HCT116 (cell line): ENCODE measurements at places on chromosomes 7 and 10. TPM values are rescaled to one million over a fixed set of nuclear protein-coding genes. Genes with fewer than 3 reads are reported as not detected.

DNA sequence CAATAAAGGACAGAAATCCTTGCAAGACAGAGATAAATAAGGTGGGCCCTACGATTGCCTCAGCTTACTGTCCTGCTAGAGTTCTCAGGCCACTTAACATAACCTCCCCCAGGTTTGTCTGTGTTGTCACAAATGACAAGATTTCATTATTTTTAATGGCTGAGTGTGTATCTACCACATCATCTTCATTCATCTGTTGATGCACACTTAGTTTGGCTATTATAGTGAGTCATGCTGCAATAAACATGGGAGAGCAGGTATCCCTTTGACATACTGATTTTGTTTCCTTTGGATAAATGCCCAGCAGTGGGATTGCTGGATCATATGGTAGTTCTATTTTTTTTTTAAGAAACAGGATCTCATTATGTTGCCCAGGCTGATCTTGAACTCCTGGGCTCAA is 60.6 kb downstream of the PRTFDC1 start:
- no peaks in the 10 kb centered on the region for H3K36me3 ChIP-seq
- peak; percentile 68 for DNase-seq
- H3K27ac ChIP-seq = no peak overlapping the region
- peaks cover 47% of the 10 kb centered on the region for H3K4me1 ChIP-seq

- no peak overlapping the region for H3K27ac ChIP-seq
- no peaks in the 10 kb centered on the region for H3K4me1 ChIP-seq
- H3K4me3 ChIP-seq = no peak overlapping the region
- no peak for DNase-seq
These were observed 109.6 kb downstream of the MACC1 start for GRCh38 chr7:20107582-20107981.

DNA sequence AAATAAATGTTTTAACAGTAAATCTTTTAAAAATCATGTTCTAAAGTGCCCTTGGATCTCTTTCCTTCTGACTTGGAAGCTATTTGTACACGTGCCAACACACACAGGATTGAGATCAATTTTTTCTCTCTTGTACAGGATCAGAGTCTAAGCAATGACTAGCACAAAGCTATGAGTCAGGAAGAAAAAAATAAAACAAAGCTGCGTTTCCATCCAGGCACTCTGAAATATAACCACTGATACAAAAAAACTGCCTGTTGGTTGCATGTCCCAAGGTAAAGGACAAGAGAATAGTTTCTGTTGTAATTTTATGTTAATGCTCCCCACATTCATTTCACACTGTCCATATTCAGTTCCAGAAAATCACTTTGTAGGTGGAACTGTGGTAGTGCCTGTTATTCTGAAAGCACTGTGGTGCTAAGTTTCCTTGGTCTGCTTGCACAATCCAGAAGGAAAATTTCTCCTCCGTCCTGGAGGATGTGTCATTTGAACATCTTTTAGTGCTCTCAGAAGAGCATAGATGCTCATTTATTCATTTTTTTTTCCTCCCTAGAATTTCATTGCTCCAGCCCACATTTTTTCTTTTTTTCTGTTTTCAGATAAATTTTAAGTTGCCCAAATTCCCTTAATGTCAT is 113.4 kb downstream of the PLXDC2 start:
- no peak overlapping the region for H3K27ac ChIP-seq
- DNase-seq = no peak
- no peaks in the 10 kb centered on the region for H3K4me1 ChIP-seq
- H3K27me3 ChIP-seq = no peaks in the 10 kb centered on the region
- no peak overlapping the region for H3K4me3 ChIP-seq

DNA sequence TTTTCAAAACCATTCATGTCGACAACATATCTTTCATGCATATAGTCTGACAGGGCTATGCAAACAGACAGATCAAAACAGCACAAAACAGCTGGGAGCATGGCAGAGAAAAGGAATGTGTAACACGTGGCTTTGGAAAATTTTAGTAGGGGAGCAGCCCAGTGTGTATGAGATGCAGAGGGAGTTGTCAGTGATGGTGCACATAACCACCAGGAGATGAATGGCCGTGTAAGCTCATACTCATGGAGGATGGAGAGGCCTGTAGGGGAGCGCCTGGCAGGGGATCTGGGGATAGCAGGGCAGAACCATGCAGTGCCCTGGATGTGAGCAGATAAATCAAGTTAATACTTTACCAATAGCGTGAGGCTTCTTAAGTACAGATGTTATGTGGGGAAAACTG is 45.7 kb downstream of the RHOBTB1 start:
- no peak overlapping the region for H3K4me3 ChIP-seq
- DNase-seq = no peak
- H3K36me3 ChIP-seq = no peaks in the 10 kb centered on the region
- H3K4me1 ChIP-seq = no peaks in the 10 kb centered on the region

DNA sequence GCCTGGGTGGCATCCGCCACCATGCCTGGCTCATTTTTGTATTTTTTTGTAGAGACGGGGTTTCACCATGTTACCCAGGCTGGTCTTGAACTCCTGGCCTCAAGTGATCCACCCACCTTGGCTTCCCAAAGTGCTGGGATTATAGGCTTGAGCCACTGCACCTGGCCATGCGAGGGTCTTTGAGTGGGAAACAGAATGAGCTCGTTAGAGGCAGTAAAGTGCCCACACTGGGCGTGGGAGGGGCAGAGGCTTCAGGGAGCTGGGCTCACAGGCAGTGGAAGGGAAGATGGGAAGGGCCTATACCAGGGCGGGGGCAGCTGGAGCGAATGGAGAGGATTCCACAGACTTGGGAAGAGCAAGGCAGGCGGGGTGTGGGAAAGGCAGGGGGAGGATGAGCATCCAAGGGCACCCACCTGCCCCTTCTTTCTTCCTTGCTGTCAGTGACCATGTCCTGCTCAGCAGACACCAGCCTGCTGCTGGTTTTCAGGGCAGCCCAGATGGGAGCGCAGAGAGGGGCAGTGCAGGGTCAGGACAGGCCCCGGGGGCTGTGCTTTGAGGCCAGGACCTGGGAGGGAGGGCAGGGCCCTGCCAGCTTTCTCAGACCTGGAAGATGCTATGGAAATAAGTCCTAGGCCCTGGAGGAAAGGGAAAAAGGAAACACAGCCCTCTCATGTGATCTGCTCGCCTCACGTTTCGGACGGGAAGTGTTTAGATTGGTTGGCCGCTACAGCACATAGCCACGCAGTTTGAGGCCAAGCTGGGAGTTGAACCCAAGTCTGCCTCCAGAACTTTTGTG is 4.2 kb downstream of the FZD9 start:
- no peak overlapping the region for H3K27ac ChIP-seq
- H3K36me3 ChIP-seq = peaks cover 14% of the 10 kb centered on the region
- no peaks in the 10 kb centered on the region for H3K27me3 ChIP-seq
- H3K4me3 ChIP-seq = no peak overlapping the region

The CPA4 gene
- total RNA-seq = 38.7 TPM

GRCh38 chr7:101863598-101863997 is 46.2 kb downstream of the CUX1 start:
- no peak overlapping the region for H3K4me3 ChIP-seq
- DNase-seq = no peak
- peaks cover 11% of the 10 kb centered on the region for H3K4me1 ChIP-seq
- H3K27ac ChIP-seq = no peak overlapping the region
- H3K36me3 ChIP-seq = no peaks in the 10 kb centered on the region

DNA sequence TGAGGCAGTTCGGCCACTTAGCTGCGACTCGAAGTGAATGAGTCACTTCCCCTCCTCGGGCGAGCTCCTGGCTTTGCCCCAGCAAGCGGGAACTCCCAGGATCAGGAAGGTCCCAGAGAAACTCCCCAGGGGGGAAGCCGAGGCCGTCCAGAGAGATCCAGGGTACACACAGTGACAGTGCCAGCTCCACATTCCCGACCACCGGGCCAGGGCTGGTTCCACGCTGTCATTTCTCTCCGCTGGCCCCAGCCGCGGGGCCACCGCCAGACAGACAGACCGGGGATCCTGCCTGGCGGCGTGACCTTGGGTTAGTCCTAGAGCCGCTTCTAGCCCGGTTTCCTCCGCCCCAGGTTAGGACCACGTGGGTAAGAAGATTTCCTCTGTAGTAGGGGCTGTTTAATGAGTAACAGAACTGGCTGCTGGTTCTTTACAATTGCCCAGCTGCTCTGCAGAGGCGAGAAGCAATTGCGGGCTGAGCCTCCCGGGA is 463 bp upstream of the UPP1 start:
- peak overlapping the region; percentile 69 for H3K4me3 ChIP-seq
- peak; percentile 72 for DNase-seq

The TLL2 gene
- 1.3 TPM for total RNA-seq

GRCh38 chr7:139687211-139687954 is 90.4 kb downstream of the HIPK2 start:
- H3K27me3 ChIP-seq = no peaks in the 10 kb centered on the region
- H3K4me1 ChIP-seq = peaks cover 43% of the 10 kb centered on the region
- peak overlapping the region; percentile 1; the same call in 1 of the 2 replicates for H3K27ac ChIP-seq
- peaks cover 13% of the 10 kb centered on the region; the same call in 1 of the 2 replicates for H3K36me3 ChIP-seq
- no peak overlapping the region for H3K4me3 ChIP-seq

DNA sequence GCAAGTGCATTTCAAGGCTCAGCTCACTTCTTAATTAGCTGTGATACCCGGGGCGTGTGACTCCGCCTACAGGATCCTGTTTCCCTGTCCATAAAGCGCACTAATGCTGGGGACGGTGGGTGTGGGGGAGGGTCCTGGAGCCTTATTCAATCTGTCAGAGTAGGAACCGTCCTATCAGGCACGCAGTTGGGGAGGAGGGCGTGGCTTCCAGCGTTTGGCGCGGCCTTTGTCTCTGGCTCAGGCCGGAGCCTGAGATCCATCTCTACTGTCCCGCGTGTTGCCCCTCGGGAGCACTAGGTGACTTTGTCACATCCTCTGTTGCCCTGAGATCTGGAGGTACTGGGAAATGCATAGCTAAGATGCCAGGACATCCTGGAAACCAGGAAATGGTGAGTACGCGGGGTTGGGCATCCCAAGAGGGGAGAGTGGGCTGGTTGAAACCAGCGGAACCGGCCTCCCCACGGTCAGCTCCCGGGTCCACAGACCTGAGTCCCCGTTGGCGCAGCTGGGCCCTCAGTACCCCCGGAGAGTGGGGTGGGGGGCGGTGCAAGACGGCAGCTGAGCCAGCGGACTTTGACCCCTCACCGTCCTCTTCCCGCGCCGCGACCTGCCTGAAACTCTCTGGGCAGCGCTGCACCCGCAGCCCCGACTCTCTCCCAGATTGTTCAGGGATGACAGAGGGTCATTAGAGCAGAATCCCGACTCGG is 104.4 kb upstream of the ZNF92 start:
- DNase-seq = peak; percentile 75
- H3K4me1 ChIP-seq = peaks cover 8% of the 10 kb centered on the region
- no peaks in the 10 kb centered on the region for H3K36me3 ChIP-seq
- peak overlapping the region; percentile 65 for H3K4me3 ChIP-seq
- H3K27me3 ChIP-seq = no peaks in the 10 kb centered on the region

DNA sequence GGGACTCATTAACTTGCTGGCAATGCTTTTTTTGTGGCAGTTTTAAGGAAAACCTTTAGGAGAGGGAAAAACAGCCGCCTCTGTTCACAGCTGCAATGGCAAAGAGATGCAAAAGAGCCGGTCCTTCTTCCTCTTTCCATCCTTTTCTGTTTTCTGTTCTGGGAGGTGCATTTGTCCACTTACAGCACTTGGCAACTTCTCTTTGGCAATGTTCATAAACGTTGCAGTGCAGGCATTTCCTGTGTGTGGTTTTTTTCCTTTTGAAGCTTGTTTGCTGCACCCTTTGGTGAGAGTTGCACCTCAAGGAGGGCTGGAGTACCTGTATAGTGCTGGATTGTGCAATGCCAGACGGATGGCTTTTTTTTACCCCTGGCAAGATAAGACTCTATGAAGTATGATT is 53.9 kb upstream of the HABP2 start:
- no peak overlapping the region for H3K27ac ChIP-seq
- no peaks in the 10 kb centered on the region for H3K36me3 ChIP-seq
- no peak for DNase-seq
- H3K4me1 ChIP-seq = no peaks in the 10 kb centered on the region

GRCh38 chr10:86962136-86962980 is 4.0 kb downstream of the SNCG start:
- H3K27ac ChIP-seq = peak overlapping the region; percentile 94; the same call in 1 of the 2 replicates
- peaks cover 66% of the 10 kb centered on the region for H3K4me1 ChIP-seq

DNA sequence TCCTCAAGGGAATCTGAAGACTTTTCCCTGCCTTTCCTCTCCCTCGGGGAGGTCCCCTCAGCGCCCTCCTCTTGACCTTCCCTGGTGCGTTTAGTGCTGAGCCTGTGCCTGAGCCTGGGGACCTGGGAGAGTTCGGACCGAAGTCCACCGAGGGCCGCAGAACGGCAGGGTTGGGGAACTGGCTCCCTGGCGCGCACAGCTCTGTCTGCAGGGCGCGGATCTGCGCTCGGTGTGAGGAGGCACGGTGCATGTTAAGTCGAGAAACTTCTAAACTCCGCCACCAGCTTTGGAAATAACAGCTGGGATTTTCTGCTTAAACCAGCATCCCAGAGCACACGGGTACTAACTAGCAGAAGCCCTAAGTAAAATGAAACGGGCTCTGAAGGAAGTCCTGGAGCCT is 44.2 kb upstream of the SLC29A4 start:
- H3K4me3 ChIP-seq = no peak overlapping the region
- no peaks in the 10 kb centered on the region for H3K36me3 ChIP-seq
- H3K27ac ChIP-seq = no peak overlapping the region
- no peak for DNase-seq
- peaks cover 9% of the 10 kb centered on the region for H3K4me1 ChIP-seq
- H3K27me3 ChIP-seq = no peaks in the 10 kb centered on the region

The NEUROD6 gene
- total RNA-seq = not detected

The AMPH gene
- total RNA-seq = not detected

- no peak for DNase-seq
- no peaks in the 10 kb centered on the region for H3K36me3 ChIP-seq
- peaks cover 7% of the 10 kb centered on the region; the same call in 1 of the 2 replicates for H3K4me1 ChIP-seq
- no peak overlapping the region for H3K27ac ChIP-seq
These were observed 18.3 kb upstream of the ST8SIA6 start for GRCh38 chr10:17472481-17473227.

GRCh38 chr7:157500171-157500960 is 163.6 kb downstream of the DNAJB6 start:
- DNase-seq = no peak
- H3K36me3 ChIP-seq = no peaks in the 10 kb centered on the region
- H3K4me3 ChIP-seq = no peak overlapping the region

DNA sequence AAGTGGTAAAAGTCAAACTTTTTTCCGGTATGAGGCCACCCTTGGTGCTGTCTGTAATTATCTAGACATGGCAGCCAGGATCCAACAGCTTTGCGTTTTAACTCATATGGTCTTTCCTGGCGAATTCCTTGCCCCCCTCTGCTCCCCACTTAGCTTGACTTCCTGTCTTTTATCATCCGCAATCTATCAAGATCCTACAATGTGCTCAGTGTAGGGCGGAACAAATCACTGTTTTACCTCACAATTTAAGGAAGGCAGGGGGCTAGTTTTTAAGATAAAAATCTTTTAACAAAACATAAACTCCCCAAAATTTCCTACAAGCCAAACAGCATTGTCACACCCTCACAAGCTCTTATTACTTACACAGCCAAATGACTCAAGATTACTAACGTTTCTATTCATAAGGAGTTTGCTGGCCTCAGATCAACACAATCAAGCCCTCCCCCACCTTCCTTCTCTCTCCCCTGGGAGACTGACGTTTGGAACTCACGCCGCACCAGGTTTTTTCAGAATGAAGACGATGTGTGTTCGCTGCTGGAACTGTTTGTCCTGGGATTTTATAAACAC is 1.3 kb upstream of the CDK14 start:
- H3K4me3 ChIP-seq = no peak overlapping the region
- DNase-seq = no peak
- H3K27me3 ChIP-seq = no peaks in the 10 kb centered on the region
